PC-9 (cell line): ENCODE measurements at places on chromosomes 13 and 19. TPM values are rescaled to one million over a fixed set of nuclear protein-coding genes. Genes with fewer than 3 reads are reported as not detected.

DNA sequence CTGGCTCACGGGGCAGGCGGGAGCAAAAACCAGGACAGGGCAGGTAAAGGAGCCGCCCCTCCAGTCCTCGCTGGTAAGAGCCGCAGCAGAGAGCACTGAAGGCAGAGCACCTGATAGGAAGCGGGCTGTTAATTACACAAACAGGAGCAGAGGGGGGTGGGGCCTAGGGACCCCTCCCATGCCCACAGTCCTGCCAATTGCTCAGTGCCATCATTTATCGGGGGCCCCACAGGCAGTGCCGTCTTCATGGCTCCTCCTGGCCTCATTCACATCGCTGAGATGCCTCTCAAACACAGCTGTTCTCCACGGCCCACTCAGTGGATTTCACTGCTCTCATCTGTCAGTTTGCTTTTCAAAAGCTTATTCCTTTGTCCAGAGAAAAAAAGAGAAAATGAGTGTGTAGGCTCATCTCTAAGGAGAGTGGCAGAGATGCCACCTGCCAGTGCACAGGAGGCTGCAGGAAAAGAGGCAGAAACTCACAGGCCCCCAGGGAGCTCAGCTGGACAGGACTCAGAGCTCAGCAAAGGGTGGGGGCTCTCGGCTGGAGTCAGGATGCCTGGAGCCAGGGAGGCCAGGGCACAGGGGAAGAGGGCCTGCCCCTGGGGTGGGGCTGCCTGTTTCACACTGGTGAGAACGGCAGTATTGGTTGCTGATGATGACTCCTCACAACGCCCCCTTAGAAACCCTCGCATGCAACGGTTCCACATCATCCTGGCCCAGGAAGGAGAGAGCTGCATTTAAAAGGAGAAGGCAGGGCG is 174.6 kb downstream of the COL4A1 start:
- DNase-seq = no peak
- no peak overlapping the region for H3K4me3 ChIP-seq
- H3K27me3 ChIP-seq = no peaks in the 10 kb centered on the region
- no peaks in the 10 kb centered on the region for H3K36me3 ChIP-seq
- H3K4me1 ChIP-seq = peaks cover 45% of the 10 kb centered on the region
- no peak overlapping the region for H3K27ac ChIP-seq

- H3K27me3 ChIP-seq = no peaks in the 10 kb centered on the region
- no peak overlapping the region for H3K27ac ChIP-seq
- DNase-seq = no peak
- H3K4me3 ChIP-seq = no peak overlapping the region
- H3K4me1 ChIP-seq = peaks cover 15% of the 10 kb centered on the region
- H3K36me3 ChIP-seq = no peaks in the 10 kb centered on the region
Observed at GRCh38 chr13:110499621-110500281, 61.8 kb downstream of the RAB20 start.

- peaks cover 14% of the 10 kb centered on the region for H3K4me1 ChIP-seq
- H3K27ac ChIP-seq = no peak overlapping the region
- no peaks in the 10 kb centered on the region for H3K27me3 ChIP-seq
- H3K36me3 ChIP-seq = peaks cover 3% of the 10 kb centered on the region; the same call in 1 of the 2 replicates
- no peak for DNase-seq
Observed at GRCh38 chr13:99316224-99316623, 9.0 kb upstream of the GPR183 start.

- peaks cover 3% of the 10 kb centered on the region; the same call in 1 of the 2 replicates for H3K27me3 ChIP-seq
- no peaks in the 10 kb centered on the region for H3K4me1 ChIP-seq
- no peak overlapping the region for H3K4me3 ChIP-seq
- no peak overlapping the region for H3K27ac ChIP-seq
Observed at GRCh38 chr13:20219577-20219976, 12.5 kb downstream of the GJB6 start.

- H3K36me3 ChIP-seq = no peaks in the 10 kb centered on the region
- DNase-seq = no peak
- no peak overlapping the region for H3K4me3 ChIP-seq
- H3K4me1 ChIP-seq = no peaks in the 10 kb centered on the region
Observed at GRCh38 chr13:19183676-19184075, 2.1 kb upstream of the TUBA3C start.

- no peak for DNase-seq
- peaks cover 42% of the 10 kb centered on the region for H3K27me3 ChIP-seq
- no peak overlapping the region for H3K4me3 ChIP-seq
- H3K4me1 ChIP-seq = no peaks in the 10 kb centered on the region
Observed at GRCh38 chr19:30344446-30345425, 27.4 kb upstream of the ZNF536 start.

The CPB2 gene
- not detected in 2 replicates for total RNA-seq
